ENCODE measurements at places on chromosomes 13 and 19.

GRCh38 chr19:1214299-1214861 lies 8.8 kb downstream of the STK11 start:
- DNase-seq, result no peak

DNA sequence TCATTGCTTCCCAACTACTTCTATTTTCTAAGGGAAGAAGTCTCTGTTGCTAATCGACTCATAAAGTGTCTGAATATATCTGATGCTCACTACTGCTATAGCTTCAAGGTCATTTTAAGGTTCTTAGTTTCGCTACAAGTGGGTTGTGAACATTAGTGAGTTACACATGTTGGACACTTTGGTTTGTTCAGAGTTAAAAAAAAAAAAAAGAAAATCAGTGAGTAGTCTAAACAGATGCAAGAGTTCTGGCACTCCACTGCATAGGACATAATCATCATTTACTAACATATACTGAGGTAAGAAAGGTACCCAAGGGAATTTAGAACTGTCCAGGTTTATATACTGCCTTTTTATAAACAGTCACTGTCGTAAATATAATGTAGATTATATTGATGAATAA lies 108.8 kb downstream of the KLF12 start:
- DNase-seq, result no peak

- DNase-seq, result no peak
Observed at GRCh38 chr13:84032116-84032515, 149.8 kb upstream of the SLITRK1 start.

- DNase-seq, result no peak
Observed at GRCh38 chr19:801030-801860, 4.0 kb downstream of the PTBP1 start.

GRCh38 chr13:30016398-30016797 lies 166.0 kb upstream of the UBL3 start:
- no peak for DNase-seq

DNA sequence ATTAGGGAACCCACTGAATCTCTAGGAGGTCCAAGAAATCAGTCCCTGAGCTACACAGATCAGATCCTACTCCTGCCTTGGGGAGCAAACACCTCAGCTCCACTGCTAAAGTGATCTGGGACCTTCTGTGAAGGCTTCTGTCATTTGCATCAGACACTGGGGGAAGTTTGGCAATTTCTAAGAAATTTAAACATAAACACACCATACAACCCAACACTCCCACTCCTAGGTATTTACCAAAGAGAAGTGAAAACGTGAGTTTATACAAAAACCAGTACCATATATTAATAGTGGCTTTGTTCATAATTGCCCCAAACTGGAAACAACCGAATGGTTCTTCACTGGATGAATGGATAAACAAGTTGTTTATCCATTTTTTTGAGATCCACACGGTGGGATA lies 7.3 kb upstream of the TYROBP start:
- peak; percentile 10 for DNase-seq

- DNase-seq, result no peak
Observed at GRCh38 chr13:66546534-66547379, 683.4 kb downstream of the PCDH9 start.

- no peak for DNase-seq
Observed at GRCh38 chr13:77523834-77524728, 11.4 kb upstream of the SCEL start.

DNA sequence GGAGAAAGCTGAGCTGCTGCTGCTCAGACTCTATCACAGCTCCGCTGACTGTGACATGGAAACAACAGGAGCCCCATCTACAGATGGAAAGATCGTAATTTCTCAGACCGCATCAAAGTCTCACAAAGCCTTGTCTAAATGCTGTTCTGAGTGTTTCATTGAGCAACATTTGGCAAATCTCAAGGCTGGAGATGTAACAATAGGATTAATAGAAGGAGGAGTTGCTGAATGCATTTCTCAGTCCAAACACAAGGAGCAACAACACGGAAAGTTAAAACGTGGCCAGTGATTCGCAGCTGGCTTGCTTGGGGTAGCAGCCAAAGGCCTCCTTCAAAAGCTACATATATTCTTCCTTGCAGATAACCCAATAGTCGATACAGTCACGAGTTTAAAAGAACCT lies 55.7 kb downstream of the MRPL57 start:
- DNase-seq, result no peak

- no peak for DNase-seq
Observed at GRCh38 chr19:14470031-14470876, 4.9 kb downstream of the PTGER1 start.

DNA sequence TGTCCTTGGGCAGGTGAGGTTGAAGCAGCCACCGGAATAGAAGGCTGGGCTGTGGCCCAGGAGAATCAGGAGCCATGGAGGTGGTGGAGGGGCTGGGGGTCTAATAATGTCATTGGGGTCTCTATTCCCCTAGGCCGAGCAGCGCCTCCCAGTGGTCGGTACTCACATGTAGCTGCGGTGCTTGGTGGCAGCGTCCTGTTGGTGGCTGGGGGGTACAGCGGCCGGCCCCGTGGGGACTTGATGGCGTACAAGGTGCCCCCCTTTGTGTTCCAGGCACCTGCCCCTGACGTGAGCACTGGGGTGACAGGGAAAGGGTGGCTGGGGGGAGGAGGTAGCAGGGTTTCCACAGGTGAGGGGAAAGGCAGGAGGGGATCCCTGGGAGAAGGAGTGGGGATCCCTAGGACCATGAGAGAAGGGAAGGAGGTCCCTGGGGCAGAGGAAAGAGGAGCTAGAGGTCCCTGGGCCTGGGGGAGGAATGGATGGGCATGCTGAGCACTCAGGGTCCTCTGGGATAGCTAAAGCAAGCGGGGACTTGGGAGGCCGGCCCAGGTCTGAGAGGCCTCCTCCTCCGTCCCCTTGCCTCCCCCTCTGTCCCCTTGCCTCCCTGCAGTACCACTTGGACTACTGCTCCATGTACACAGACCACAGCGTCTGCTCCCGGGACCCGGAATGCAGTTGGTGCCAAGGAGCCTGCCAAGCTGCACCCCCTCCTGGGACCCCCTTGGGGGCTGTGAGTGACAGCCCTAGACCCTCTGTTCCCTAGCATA lies 18.1 kb downstream of the MEGF8 start:
- no peak for DNase-seq

- no peak for DNase-seq
Observed at GRCh38 chr13:27929868-27930267, 10.1 kb downstream of the PDX1 start.

DNA sequence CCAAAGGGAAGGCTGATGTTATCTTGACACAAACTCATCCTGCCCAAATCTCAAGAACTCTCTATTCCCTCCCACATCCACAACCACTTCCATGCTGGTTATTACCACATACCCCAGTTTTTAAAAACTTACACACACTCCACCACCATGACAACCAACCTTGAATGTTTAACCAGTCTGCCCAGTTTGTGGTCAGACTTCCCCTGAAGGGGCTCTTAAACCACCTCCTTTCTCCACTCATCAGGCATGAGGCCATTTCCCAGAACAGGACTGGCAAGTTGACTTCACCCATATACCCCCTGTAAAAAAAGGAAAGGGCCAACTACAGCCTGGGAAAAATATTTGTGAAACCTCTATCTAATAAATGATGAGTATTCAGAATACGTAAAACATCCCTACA lies 12.4 kb upstream of the ZSCAN4 start:
- no peak for DNase-seq

- no peak for DNase-seq
Observed at GRCh38 chr13:85040215-85040614, 759.0 kb downstream of the SLITRK6 start.

- peak; percentile 85 for DNase-seq
Observed at GRCh38 chr19:18437491-18438330, at the start of gene ISYNA1. Gene ISYNA1 (minus strand): TSS chr19:18438133. CDS start chr19:18437979, 154 bp downstream.

GRCh38 chr13:41842036-41842620 lies 118.8 kb downstream of the VWA8 start:
- no peak for DNase-seq

GRCh38 chr13:45340422-45341033 lies 455 bp downstream of the TPT1 start:
- peak; percentile 68 for DNase-seq

- no peak for DNase-seq
Observed at GRCh38 chr13:101230271-101230890, 185.9 kb downstream of the NALCN start.

DNA sequence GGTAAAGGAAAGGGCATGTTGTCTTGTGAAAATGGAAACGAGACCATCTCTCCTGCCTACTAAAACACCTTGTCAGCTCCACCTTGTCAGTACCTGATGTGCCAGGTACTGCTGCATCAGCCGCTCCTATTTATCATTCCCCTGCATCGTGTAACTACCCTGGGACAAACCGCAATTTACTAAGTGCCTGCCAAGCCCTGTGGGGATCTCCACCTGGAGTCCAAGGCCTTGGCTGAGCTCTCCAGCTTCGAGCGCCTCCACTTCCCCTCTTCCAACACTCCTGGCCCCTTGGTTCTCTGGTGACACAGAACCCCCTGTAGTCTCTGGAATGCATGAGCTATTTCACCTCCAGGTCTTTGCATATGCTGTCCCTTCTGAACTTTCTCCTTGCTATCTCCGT lies 25.9 kb upstream of the CCNP start:
- DNase-seq, result no peak

GRCh38 chr19:14554382-14554812 lies 17.5 kb downstream of the NDUFB7 start:
- DNase-seq, result no peak

DNA sequence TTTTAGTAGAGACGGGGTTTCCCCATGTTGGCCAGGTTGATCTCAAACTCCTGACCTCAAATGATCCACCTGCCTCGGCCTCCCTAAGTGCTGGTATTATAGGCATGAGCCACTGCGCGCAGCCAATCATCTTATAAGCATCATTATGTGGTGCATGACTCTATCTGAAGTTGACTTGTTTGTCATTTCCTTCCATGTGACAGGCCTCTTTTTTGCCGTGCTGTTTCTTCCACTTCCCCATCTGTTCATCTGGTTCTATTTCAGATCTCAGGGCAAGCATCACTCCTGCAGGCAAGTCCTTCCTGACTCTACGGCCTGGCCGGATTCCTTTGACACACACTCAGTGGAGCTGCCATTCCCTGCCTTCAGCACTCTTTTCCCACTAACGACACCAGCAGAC lies 15.2 kb downstream of the COL5A3 start:
- DNase-seq, result no peak

- no peak for DNase-seq
Observed at GRCh38 chr13:35782793-35783192, 306.3 kb upstream of the MAB21L1 start.
